Activated T-cell treated with anti-CD3 and anti-CD28 coated beads, Interleukin-2, amount 50 U/mL, for 4 hours (primary cell): ENCODE measurements at places on chromosomes 5 and 9. TPM values are rescaled to one million over a fixed set of nuclear protein-coding genes. Genes with fewer than 3 reads are reported as not detected.

CLPTM1L gene
- 145 TPM for total RNA-seq

PLPPR1 gene
- total RNA-seq, result not detected

DNA sequence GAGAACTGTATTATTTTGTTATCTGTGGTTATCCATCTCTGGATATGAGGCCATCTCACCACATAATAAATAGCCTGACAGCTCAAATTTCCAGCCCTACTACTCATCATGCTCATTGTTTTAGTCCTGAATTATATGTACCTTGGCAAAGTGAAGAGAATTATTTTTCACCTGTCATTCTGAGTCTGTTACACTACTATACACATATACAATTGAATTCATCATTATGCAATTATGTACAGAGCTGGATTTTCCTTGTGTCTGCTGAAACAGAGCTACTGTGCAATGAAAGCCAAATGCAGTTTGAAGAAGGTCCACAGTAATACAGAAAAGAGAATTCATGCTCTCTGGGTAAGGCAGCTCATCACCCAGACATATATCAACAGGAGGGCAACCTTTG is 28.5 kb downstream of the ESM1 start:
- no peak for DNase-seq

DNA sequence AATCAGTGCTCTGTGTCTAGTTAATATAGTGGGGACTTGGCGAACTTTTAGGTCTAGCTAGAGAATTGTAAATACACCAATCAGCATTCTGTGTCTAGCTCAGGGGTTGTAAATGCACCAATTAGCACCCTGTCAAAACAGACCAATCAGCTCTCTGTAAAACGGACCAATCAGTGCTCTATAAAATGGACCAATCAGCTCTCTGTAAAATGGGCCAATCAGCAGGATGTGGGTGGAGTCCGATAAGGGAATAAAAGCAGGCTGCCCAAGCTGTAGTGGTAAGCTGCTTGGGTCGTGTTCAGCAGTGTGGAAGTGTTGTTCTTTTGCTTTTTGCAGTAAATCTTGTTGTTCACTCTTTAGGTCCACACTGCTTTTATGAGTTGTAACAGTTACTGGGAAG is 3.6 kb upstream of the OTULINL start:
- DNase-seq, result no peak

- no peak for DNase-seq
These were observed 153.0 kb upstream of the SMC2 start for GRCh38 chr9:103941104-103941503.
